ENCODE measurements at places on chromosomes 11 and 22.
A peak's percentile ranks its signal among the peaks of the same experiment; 100 is the strongest.

GRCh38 chr22:19105867-19106802 is 16.1 kb downstream of the DGCR2 start:
- peak; percentile 60 for DNase-seq

DNA sequence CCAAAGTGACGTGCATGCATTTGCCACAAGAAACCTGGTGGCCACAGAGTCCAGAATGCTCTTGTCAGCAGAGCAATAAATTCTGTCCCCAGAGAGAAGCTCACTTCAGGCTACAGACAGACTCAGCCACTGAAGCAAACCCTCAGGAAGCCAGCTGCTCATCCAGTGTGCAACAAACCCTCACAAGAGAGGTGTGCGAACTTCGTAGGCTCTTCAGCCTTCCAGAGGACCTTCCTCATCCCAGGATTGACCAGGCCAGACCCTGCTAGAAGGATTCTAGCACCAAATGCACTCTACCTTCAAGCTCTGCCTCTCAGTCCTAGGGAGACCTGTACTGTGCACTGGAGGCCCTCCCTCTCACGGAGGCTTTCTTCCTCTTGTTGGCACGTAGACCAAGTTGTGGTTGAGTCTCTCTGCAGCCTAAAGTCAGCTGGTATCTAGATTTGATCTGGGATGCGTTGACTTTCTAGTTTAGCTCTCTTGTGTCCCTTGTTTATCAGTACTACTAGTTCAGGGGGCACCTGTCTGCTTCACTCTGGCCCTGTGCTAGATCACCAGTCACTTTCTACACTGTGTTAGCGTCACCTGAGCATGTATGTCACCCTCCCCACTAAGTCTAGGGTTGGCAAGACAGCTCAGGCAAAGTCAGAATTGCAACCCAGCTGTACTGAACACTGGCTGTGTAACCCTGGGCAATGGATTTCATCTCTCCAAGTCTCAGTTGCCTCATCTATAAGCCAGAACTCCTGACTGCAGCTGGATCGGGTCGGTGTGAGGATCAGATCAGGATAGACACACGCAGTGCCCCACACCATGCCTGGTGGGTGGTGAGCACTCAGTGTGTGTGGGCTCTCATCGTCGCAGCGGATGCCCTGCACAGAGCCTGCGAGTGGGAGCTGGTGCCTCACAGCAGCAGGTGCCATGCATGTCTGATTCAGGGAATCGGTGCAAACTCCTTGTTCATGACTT is 22.1 kb upstream of the TMPRSS13 start:
- DNase-seq: no peak

GRCh38 chr11:65588199-65589054 is 7.2 kb downstream of the KCNK7 start:
- DNase-seq: peak; percentile 75

GRCh38 chr11:72586321-72587090 is 87.7 kb downstream of the PDE2A start:
- no peak for DNase-seq

DNA sequence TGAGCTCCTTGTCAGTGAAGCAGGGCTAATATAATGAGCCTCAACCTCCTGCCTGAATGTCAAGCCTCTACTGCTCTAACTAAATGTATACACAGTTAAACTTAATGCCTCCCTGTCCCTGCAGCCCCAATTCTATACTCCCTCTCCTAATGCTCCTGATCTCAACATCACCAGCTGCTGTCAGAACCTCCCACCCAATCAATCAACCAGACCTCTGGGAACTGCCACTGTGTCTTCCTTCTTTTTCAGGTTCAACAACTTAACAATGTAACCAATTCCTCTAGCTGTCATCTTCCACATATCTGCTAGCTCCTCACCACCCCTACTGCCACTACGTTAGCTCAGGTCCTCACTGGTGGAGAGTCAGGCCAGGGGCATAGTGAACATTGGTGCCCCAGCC is 339.8 kb upstream of the NARS2 start:
- no peak for DNase-seq

All from islet precursor cell (in vitro differentiated cells).